ENCODE measurements at places on chromosomes 1 and 21.

DNA sequence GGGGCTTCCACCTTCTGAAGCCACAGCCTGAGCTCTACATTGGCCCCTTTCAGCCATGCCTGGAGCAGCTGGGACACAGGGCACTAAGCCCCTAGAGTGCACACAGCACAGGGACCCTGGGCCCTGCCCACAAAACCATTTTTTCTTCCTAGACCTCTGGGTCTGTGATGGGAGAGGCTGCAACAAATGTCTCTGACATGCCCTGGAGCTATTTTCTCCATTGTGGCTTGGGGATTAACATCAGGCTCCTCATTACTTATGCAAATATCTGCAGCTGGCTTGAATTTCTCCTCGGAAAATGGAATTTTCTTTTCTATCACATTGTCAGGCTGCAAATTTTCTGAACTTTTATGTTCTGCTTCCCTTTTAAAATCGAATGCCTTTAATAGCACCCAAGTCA is 795.7 kb downstream of the LTN1 start:
- DNase-seq: no peak

- DNase-seq: peak; percentile 16
Observed at GRCh38 chr1:1098681-1099421, 17.0 kb downstream of the C1orf159 start.

- no peak for DNase-seq
Observed at GRCh38 chr1:212366901-212367300, 47.8 kb downstream of the PACC1 start.

DNA sequence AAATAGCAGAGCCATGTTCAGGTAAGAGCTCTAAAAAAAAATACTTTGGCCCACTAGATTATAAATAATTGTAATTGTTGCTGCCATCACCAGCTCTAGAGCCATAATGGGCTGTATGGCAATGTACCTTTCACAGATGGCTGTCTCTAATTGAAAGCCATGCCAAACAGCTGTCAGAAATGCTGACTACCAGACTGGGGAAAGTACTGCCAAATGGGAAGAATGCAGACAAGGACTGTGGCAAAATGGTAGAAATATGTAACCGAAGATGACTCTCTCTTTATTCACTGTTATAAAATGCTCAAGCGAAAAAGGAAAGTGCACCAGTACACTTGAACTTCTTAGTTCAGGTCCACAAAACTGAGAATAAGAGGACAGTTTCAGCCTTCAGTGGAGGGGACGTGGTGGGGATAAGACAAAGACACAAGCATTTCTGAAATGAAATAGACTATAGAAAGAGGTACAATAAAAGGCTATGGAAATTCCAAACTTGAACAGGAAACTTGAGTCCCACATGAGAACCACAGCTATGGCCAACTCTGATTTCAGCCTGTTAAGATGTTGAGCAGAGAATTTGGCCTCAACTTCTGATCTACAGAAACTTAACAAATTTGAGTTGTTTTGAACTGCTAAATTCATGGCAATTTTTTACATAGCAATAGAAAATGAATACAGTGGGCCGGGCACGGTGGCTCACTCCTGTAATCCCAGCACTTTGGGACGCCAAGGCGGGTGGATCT is 46.5 kb upstream of the LPGAT1 start:
- no peak for DNase-seq

DNA sequence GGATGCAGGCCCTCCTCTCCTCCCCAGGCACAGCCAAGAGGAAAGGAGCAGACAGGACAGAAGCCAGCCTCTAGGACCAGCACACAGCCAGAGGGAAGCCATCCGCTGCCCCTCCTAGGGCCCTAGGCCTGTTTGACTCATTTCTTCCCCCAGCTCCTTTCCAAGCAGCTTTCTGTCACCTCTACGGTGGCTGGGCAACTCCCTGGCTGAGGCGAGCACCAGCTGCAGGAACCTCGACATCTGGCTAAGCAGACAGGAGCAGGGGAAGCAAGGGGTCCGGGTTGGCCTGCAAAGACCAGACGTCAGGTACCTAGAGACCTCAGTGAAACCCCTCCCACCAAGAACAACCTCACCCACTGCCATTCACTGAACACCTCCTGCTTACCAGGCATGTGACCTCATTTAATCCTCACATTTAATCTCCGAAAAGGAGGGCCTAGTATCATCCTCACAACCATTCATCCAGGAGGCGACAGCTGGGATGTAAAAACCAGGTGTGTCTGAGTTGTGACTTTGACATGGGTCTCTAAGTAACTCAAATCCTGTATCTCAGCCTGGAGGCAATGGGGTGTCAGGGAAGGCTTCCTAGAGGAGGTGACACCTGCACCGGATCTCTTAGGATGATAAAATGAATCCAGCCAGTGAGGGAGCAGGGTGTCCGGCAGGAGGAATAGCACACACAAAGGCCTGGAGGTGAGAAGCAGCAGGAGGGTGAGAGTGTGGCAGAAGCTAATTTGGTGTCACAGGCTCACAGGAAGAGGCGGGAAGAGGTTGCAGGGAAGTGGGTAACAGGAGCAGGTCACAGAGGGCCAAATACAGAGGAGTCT is 5.9 kb downstream of the LRP8 start:
- DNase-seq: no peak

DNA sequence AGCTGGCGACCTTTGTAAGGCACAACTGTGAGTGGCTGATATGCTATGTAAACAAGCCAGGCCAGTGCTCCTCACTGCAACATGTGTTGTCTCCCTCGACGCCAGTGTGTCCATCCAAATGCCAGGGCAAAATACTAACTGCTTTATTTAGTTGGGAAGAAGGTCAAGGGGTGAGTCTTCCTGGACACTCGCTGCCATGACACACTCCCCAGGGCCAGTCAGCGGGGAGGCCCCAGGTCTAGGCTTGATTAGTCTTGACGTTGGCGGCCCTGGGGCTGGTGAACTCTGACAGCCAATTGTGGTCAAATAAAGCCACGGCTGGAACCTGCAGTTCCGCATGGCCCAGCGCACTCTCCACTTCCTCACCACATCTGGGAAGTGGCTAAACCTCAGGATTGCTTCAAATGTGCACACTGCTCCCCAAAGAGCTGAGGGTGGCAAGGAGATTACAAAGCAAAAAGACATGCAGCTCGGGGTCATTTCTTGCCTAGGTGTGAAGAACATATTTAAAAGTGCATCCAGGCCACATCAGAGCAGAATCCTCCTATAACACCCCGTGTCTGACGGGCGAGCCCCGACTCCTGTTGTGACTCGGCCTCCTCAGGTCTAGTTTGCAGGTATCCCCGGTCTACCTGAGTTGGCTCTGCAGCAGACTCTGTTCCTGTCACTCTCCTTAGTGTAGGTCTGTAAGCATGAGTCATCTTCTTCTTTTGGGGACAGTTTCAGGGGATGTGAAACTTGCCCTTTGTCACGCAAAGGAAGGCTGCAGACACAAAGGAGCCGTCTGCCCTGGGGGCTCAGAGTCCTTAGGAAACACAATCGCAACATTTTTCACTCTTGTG is 183.5 kb downstream of the RUNX1 start:
- peak; percentile 50 for DNase-seq

DNA sequence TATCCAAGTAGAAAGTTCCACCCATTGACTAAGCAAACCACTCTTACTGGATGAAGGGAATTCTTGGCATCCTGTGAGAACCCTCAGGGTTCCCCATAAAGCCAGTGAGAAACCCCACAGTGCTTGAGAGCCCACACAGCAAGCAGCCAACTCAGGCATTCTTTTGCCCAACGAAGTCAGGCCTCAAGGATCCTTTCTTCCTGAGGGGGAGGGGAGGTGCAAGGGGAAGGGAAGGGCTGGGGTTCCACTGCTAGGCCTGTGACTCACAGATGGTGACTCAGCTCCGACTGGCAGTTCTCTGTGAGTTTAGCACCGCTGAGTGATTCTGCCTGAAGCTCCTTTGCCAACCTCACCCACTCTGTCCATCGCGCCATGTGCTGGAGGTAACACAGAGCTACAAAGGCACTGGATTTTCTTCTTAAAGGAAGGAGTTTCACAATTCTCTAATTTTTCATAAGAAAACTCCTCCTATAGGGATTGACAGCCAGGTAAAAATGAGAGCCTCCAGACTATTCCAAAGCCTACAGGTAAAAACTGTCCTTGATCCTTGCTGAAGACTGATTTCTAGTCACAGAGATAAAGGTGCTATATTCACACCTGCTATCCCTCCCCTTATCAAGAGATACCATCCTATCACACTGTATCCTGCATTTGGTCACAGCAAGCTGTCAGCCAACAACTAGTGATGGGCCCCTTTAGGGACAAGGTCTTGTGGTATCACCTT is 4.8 kb downstream of the ENO1 start:
- DNase-seq: peak; percentile 84

- DNase-seq: no peak
Observed at GRCh38 chr1:12622506-12622905, 4.5 kb upstream of the DHRS3 start.

DNA sequence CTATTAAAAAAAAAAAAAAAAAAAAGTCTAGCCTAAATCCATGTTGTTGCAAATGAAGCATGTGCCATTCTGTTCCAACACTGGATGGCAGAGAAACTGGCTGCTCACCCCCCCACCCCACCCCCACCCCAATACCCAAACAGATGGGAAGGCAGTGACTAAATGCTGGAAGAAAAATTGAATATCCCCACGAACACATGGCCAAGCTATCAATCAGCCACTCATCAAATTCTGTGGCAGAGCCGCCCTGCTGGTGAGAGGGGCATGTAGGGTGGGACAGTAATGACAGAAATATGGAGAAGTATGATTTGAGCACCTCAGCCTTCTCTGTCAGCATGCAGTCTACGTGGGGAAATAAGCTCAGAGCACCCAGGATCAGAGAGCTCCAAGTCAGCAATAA is 34.1 kb downstream of the OPTC start:
- DNase-seq: no peak

DNA sequence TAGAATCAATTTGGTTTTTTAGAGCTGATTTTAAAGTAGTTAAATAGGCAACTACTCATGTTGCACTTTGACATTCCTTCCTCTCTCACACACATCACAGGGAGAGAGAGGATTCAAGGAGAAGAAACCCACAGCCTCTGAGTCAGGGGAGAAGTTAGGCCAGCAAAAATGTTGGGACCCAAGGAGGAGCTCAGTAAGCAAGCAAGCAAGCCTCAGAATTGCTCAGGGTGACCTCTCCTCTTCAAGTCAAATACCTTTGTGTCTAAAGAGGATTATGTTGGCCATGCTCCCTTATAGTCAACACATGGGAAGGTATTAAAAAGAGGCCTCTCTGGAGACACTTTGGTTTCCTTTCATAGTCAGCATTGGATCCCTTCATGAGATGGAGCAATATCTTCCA is 80.5 kb upstream of the WARS2 start:
- no peak for DNase-seq

- no peak for DNase-seq
Observed at GRCh38 chr1:77143529-77144121, 75.6 kb downstream of the PIGK start.

GRCh38 chr1:165897326-165898303 is 70.2 kb downstream of the UCK2 start:
- DNase-seq: no peak

DNA sequence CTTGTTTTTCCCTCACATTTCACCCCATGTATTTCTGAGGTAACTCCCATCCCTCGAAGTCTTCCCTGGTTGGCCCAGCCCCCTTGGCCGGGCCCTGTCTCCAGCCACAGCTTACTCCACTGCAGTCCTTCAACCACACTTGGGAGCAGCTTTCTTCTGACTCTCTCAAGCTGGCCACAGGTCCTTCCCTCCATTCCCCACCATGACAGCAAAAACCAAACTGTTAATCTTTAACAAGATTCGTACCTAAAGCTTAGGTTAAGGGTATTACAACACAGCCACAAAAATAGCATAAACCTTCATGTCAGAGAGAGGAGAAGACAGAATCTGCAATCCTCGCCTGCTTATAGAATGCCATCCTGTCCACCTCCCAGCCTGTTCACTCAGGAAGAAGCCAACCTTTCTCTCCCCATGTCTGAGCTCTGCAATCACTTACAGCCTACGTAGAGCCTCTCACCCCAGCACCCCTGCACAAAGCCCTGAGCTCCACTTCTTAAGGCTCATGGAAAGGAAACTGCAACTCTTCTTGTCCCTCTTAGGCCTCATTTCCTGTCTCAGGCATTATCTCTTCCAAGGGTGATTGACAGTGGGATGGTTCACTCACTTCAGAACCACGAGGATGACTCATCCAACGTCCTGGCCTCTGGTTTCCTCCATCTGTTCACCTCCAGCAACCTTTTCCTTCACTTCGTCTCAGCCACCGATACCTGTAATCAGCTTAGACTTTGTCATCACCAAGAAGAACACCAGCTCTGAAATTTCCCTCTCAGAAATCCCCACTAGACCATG is 72.8 kb downstream of the CD2 start:
- peak; percentile 73 for DNase-seq

DNA sequence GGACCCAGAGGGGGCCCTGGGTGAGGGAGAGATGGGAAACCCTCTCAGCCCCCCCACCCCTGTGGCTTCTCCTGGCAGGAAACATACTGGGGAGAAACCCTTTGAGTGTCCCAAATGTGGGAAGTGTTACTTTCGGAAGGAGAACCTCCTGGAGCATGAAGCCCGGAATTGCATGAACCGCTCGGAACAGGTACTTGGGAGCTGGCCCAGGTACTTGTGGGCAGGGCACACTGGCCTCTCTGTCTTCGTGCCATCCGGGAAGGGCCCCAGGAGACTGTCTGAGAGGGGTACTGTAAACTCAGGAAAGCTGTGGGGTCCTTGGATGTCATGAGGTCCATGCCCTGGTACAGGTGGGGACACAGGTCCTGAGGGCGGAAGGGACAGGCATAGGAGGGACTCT is 6.0 kb downstream of the ZBTB48 start:
- DNase-seq: no peak

DNA sequence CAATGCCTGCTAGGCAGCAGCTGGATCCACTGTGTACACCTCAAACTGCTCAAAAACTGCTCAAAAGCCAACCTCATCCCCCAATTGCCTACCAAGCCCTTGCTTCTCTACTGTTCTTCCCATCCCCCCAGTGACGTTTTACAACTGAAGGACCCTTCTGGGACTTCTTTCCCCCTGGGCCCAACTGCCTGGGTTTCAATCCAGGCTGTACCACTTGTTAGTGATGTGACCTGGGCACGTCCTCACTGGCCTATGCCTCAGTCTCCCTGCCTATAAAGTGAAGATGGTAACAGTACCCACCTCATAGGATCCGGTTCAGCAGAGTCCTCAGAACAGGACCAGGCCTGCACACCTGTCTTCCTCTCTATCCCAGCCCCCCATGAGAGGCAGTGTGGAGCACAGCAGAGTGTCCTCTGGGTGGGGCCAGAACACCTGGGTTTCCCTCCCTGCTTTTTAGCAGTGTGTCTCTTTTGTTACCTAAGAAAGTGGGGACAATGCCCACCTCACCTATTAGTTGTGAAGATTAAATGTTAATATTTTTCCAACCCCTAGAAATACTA is 1.9 kb upstream of the TEKT2 start:
- DNase-seq: no peak

- DNase-seq: peak; percentile 59
Observed at GRCh38 chr1:204520834-204521709, 4.9 kb downstream of the MDM4 start.

- no peak for DNase-seq
Observed at GRCh38 chr1:45833361-45833760, 29.9 kb downstream of the MAST2 start.

DNA sequence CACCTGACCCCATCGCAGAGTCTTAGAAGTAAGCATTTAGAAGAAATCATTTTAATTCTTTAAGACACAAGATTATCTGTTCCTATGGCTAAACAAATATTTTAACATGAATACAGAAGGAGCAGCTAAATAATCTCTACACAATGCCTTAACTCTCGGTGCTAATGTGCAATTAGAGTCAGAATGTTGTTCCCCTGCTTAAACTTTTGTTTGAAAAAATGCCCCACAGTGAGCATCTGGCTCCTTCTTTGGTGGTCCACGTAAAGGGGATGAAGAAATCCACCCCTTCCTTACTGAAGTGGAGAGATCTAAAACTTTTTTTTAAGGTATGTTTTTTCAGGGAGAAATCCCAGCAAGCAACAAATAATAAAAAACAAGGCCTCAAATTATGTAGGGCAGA is 55.2 kb downstream of the SLC45A1 start:
- DNase-seq: no peak

Measured in stimulated activated CD4-positive, alpha-beta T cell treated with anti-CD3 and anti-CD28 coated beads, Interleukin-2, amount 100 ng/mL, for 24 hours (primary cell).